Activated CD4-positive, alpha-beta T cell treated with anti-CD3 and anti-CD28 coated beads, Interleukin-2, amount 50 U/mL, for 48 hours (primary cell): ENCODE measurements at places on chromosomes 6 and 20.

DNA sequence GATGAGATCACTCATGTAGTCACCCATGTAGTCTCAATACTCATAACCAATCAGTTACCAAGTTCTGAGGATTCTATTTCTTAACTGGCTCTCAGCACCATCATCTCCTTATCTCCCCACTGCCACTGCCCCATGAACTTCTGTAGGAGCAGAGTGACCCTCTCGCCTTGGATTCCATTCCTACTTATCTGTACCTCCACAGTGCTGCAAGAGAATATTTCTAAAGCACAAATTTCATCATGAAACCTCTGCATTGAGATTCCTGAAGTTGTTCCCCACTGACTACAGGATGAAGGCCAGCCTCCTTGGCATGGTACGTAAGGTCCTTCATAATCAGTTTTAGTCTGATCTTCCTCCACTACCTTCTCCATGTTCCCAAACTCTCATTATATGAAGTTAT is 34.8 kb downstream of the BACH2 start:
- no peak for DNase-seq

GRCh38 chr6:113686049-113686448 is 171.1 kb upstream of the MARCKS start:
- no peak for DNase-seq

GRCh38 chr6:168536196-168536595 is 95.2 kb downstream of the SMOC2 start:
- DNase-seq: no peak

GRCh38 chr6:147910281-147910680 is 401.8 kb downstream of the SAMD5 start:
- DNase-seq: no peak

- DNase-seq: no peak
Observed at GRCh38 chr6:144485531-144485930, 200.4 kb downstream of the UTRN start.

DNA sequence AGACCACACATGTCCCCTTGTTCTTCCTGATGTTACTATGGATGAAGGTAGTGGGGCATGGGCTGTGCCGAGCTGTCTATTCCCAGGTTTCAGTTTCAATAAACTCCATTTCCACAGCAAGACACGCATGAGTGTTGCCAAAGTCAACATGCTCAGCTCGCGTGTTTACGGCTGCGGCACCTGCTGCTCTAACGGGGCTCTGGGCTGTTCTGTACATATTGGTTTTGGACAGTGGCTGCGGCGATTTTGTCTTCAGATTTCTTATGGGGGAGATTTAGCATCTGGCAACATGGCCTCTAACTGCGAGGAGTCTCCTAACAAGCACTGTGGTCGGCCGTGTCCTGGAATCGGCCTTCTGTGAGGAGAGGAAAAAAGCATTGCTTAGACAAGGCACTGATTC is 58.6 kb downstream of the TMEM242 start:
- no peak for DNase-seq

DNA sequence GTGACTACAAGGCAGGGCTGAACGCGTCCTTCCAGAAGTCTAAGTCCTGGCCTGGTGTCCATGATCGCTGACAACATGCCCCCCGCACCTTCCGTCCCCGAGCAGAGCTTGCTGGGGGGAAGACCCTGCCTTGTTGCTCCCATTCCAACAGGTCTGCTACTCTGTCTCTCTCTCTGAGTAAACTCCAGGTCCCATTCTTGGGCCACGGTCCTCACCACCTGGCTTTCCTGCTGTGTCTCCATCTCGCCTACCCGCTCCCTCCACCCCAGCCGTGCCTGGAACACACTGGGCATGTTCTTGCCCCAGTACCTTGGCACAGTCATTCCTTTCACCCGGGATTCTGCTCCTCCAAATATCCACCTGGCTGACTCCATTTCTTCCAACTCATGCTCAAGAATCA is 162.3 kb downstream of the BMP7 start:
- DNase-seq: no peak

DNA sequence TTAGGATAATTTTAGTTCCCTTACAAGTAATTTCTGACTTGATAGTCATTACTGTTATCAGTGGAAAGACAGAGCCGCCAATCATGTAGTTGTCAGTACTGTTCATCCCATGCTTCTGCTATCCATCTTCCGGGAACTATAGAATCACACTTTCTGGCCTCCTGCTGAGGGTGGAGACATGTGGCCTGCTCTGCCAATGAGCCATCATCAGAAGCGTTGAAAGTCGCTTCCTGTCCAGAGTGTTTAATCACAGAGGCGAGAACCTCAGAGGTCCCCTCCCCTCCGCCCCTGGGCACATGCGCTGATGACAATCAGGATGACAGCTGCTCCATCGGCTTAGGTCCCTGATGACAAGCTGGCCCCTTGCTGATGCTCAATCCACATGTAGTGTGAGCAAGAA is 3.0 kb downstream of the DDO start:
- DNase-seq: no peak

DNA sequence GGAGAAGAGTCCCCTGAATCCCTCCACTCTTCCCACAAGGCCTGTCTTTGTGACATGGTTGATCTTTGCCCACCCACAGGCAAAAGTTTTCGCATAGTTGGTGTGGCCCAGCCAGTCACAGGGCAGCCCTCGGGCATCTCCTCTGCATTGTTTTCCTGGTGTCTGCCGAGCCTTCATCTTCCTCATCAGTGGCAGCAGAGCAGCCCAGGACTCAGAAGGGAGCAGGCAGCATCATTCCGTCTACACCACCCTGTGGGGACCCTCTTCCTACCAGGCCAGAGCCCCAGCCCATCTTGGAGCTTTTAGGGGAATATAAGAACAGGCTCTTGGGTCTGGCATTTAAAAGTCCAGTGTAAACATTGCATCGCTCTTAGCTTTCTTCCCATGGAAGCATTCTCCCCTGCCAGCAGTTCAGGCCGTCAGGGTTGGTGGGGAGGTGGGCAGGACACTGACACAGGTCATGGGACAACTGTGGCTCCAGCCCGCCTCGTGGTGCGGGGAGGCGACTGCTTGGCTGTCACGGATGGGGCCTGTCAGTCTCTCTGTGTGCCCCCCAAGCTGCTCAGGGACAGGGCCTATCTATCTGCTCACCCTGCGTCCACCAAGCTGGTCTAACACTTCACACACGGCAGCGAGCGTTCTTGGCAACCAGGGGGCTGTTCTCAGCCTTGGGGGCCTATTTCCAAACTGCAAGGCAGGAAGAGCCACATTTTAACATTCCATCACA is 38.3 kb downstream of the PDRG1 start:
- DNase-seq: no peak

DNA sequence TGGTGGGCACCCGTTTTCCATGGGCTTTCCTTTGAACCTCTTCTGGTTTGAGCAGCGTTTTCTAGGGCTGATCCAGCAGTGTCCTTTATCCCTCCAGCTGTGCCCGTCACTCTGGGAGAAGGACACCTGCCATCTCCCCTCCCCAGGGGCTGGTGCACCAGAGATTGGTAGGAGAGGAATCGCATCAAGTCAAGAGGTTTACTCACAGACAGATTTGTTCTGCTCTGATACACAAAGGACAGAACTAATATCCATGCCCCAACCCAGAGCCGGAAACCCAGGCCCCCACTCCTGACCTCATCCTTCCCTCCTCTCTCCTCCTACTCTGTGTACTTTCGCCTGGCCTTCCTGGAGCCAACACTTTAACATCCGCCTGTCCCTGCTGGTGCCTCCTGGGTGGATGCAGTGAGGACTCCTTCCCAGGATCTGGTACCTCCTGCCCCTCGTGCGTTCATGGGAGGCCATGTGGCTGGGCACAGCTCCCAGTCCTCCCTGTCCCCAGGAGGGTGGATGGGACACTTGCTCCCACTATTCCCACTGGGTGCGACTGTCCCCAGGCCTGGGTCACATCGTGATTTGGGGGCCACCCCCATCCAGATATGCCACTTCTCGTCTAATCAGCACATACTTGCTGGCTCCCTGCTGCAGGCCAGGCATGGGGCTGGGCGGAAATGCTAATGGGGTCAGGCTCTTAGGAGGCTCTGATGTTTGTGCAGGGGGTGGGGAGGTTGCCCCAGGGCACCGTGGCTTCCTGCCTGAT is 286.3 kb downstream of the CDH4 start:
- DNase-seq: no peak

DNA sequence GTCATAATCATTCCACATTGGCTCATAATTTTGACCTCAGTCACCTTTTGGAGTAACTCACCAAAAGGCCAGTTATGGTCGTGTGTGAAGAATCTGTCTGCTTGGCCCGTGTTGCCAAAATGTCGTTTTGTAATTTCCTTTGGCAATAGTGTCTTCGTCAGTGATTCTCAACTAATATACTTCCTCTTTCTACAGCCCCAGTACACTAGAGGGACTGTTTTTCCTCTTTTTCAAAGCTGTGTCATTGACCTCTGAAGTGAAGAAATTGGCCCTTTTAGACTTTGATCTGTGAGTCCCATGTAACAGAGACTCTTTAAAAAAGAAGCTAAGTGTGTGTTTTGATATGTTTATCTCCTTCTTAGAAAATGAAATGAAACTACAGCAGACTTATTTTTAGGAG is 5.2 kb downstream of the FOXO3 start:
- no peak for DNase-seq

DNA sequence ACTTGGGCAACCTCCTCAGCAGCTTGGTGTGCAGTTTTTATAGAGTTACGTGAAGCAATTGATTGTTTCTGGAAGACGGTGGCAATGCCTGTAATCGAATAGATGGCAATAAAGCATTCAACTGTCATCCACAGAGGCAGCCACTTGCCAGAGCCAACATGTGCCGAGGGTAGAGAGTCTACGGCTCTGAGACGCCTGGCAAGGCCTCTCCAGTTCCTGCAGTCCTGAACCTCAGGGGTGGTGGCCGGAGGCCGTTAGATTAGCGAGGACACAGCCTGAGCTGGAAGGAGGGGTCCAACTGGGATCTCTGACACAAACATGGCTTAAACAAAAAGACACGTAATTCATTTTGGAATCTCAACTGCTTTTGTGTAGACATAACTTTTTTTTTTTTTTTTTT is 775 bp upstream of the TTLL2 start:
- no peak for DNase-seq

DNA sequence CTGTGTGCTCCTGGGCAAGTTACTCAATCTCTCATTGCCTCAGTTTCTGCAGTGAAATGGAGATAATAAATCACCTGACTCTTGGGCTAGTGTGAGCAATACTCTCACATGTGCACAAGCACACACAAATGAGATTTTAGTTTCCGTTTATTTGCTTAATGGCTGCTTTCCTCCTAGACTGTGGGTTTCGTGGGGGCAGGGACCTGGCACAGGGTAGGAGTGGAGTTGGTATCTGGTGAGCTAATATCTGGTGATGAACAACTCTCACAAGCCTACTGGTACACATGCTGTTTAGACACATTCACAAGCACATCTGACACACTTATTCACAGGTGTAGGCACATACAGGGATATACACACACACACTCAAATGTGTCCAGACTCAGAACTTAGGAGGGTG is 73.8 kb downstream of the TOX2 start:
- DNase-seq: peak; percentile 39

- DNase-seq: peak; percentile 5
Observed at GRCh38 chr20:61874421-61875068, 191.1 kb downstream of the TAF4 start.

DNA sequence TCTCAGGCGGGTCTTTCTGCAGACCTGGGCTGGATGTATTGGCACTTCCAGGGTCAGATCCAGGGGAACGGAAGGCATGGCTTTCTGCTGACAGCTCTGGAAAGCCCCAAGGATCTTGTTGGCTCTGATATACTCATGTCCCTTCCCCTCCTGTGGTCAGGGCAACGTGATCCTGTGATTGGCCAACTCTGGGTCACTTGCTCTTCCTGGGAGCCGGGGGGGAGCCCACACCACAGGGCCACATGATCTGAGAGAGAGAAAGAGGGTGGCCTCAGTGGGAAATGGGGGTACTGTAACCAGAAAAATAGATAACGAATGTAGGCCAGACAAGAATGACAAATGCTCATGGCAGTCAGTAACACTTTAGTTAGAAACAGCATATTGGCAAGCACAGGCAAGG is 223.0 kb downstream of the NFATC2 start:
- DNase-seq: no peak

- no peak for DNase-seq
Observed at GRCh38 chr6:11121851-11122250, 10.3 kb upstream of the ERVFRD-1 start.

DNA sequence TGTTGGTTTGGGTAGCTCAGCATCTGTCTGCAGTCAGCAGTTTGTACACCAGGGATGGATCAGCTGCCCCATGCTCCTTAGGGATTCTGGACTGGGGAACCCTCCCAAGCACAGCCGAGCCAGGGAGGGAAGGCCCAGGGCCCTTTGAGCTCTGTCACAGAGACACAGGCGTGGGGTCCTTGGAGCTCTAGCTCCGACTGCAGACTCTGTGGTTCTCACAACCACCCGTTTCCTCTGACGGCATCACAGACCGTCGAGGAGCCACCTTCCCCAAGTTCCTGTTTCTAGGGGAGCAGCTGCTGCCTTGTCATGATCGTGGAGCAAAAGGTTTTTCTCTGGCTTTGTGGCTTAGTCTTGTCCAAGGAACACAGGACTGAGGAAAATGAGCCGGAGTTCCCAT is at the start of gene SLA2:
Gene SLA2, minus strand, starts transcription at position 199 of the 400 bp plus-strand sequence. CDS start 4,861 bp downstream, outside the sequence.
- DNase-seq: peak; percentile 73

- DNase-seq: no peak
Observed at GRCh38 chr6:164163239-164163638, 748.7 kb downstream of the QKI start.

- DNase-seq: no peak
Observed at GRCh38 chr6:109925075-109925474, 53.0 kb upstream of the GPR6 start.

DNA sequence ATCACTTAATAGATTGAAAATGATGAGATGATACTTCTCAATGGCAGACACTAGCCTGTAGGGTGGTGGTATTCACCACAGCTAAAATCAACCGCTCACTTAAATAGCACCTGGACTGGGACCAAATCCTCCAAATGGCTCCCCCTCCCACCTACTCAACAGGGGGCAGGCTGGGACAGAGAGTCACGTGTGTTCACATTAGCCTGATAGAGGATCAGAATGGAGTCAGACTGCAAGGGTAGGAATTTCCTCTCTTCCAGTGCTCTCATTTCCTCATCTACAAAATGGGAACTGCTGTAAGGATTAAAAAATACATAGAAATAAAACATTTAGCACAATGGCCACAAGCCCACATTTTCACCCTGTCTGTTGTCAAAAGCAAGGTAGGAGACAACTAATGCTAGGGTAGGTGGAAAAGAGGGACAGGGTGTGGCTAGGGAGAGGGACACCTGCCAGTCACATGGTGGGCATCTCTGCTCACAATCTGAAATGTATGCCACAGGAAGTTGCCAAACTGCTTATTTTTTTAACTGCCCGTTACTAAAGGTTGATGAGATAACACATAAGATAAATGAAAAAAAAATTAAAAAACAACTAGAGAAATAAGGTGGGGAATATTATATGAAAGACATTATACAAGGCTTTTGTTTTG is 55.3 kb downstream of the BACH2 start:
- no peak for DNase-seq

- DNase-seq: no peak
Observed at GRCh38 chr6:160791459-160791858, 89.4 kb downstream of the PLG start.

DNA sequence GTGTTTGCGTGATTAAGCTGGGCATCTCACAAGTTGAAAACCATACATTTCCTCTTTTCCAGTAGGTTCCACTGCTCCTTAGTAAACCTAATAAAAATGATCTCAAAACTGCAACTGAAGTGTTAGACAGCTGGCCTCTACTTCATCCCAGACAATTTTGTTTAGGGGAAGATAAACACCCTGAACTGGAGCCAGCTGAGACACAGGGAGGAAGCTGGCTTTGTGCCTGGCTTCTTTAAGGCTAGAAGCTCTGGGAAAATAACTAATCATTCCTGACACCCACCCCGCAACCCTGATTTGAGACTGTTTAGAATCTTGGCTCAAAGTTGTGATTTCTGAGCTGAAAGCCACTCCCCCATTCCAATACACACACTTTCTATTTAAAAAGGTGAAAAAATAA is 11.6 kb downstream of the PTPRT start:
- DNase-seq: no peak
